Aortic smooth muscle cell (primary cell): ENCODE measurements at places on chromosomes 4 and X. TPM values are rescaled to one million over a fixed set of nuclear protein-coding genes. Genes with fewer than 3 reads are reported as not detected.

USP26 gene
- not detected in 2 replicates for total RNA-seq

FANCB gene
- 5.9 and 6.5 TPM in 2 replicates for total RNA-seq

NWD2 gene
- total RNA-seq: not detected in 2 replicates

P2RY10 gene
- total RNA-seq: not detected in 2 replicates

COX18 gene
- total RNA-seq: 22.1 and 37.9 TPM in 2 replicates

CFAP47 gene
- total RNA-seq: 0.19 TPM in 1 of 2 replicates, not detected in the other

NDUFB11 gene
- 59.1 and 65.5 TPM in 2 replicates for total RNA-seq

JCHAIN gene
- 0.12 and 0.13 TPM in 2 replicates for total RNA-seq

TXLNG gene
- total RNA-seq: 5.2 and 5.8 TPM in 2 replicates

IBSP gene
- total RNA-seq: not detected in 2 replicates

SSX3 gene
- total RNA-seq: not detected in 2 replicates

ERVMER34-1 gene
- total RNA-seq: not detected in 2 replicates

GPRASP3 gene
- 3.8 and 6.2 TPM in 2 replicates for total RNA-seq

TAF9B gene
- total RNA-seq: 46.8 and 50.9 TPM in 2 replicates

AFF2 gene
- 0.25 and 0.40 TPM in 2 replicates for total RNA-seq

MGAT4D gene
- total RNA-seq: not detected in 2 replicates

CCNI gene
- 77.4 and 113 TPM in 2 replicates for total RNA-seq

DACH2 gene
- not detected in 2 replicates for total RNA-seq

PHKA1 gene
- total RNA-seq: 11.1 and 13.9 TPM in 2 replicates

MSX1 gene
- total RNA-seq: 5.5 and 9.4 TPM in 2 replicates

HSD17B13 gene
- under 0.01 and 0.06 TPM in 2 replicates for total RNA-seq

GABRE gene
- 10.7 and 43.3 TPM in 2 replicates for total RNA-seq

TBC1D19 gene
- total RNA-seq: 30.8 and 61.4 TPM in 2 replicates

SLC25A4 gene
- total RNA-seq: 22.5 and 36.1 TPM in 2 replicates

CPZ gene
- total RNA-seq: 1.7 and 13.2 TPM in 2 replicates

UBQLN2 gene
- 6.1 and 9.5 TPM in 2 replicates for total RNA-seq

TBC1D9 gene
- 32.0 and 36.4 TPM in 2 replicates for total RNA-seq

SPACA5 gene
- total RNA-seq: not detected in 2 replicates

ZFP92 gene
- under 0.01 TPM in 2 replicates for total RNA-seq

ZNF157 gene
- 0.12 and 0.13 TPM in 2 replicates for total RNA-seq

TMPRSS11A gene
- not detected in 2 replicates for total RNA-seq

PCDH7 gene
- 169 and 233 TPM in 2 replicates for total RNA-seq

FREM3 gene
- total RNA-seq: 0.40 and 0.44 TPM in 2 replicates

LONRF3 gene
- 0.62 and 1.3 TPM in 2 replicates for total RNA-seq

PRKG2 gene
- total RNA-seq: 0.56 and 0.79 TPM in 2 replicates

CDS1 gene
- 0.13 and 0.25 TPM in 2 replicates for total RNA-seq

FOXR2 gene
- not detected in 2 replicates for total RNA-seq

TCEAL5 gene
- not detected in 2 replicates for total RNA-seq

GAGE12E gene
- not detected in 2 replicates for total RNA-seq

MUC7 gene
- not detected in 2 replicates for total RNA-seq

SLC25A43 gene
- 9.8 and 10.8 TPM in 2 replicates for total RNA-seq

SPARCL1 gene
- total RNA-seq: 0.13 and 0.19 TPM in 2 replicates
